M059J (cell line): ENCODE measurements at places on chromosomes 2 and 18. TPM values are rescaled to one million over a fixed set of nuclear protein-coding genes. Genes with fewer than 3 reads are reported as not detected.

The BCL11A gene
- under 0.01 TPM in 1 of 2 replicates, not detected in the other for total RNA-seq

The CCNYL1 gene
- total RNA-seq, result 7.9 and 14.5 TPM in 2 replicates

The KCNF1 gene
- total RNA-seq, result 0.07 TPM in 1 of 2 replicates, not detected in the other

The CNGA3 gene
- total RNA-seq, result not detected in 2 replicates

The RHBDD1 gene
- 4.4 and 11.6 TPM in 2 replicates for total RNA-seq

The RANBP2 gene
- 23.2 and 33.1 TPM in 2 replicates for total RNA-seq

The PLGLB1 gene
- 0.49 TPM in 1 of 2 replicates, not detected in the other for total RNA-seq

The REEP1 gene
- 2.5 and 3.4 TPM in 2 replicates for total RNA-seq

The CCDC141 gene
- 0.07 TPM in 1 of 2 replicates, not detected in the other for total RNA-seq

The SNED1 gene
- total RNA-seq, result 1.3 and 2.2 TPM in 2 replicates

The CRIM1 gene
- total RNA-seq, result 98.2 and 186 TPM in 2 replicates

The RAX gene
- total RNA-seq, result not detected in 2 replicates

The ADCY3 gene
- 18.1 and 22.0 TPM in 2 replicates for total RNA-seq

The FTCDNL1 gene
- 0.25 and 0.99 TPM in 2 replicates for total RNA-seq

The PRKAG3 gene
- not detected in 2 replicates for total RNA-seq

The ZSWIM2 gene
- not detected in 2 replicates for total RNA-seq

The LAMA1 gene
- total RNA-seq, result 0.39 and 1.6 TPM in 2 replicates

The M1AP gene
- total RNA-seq, result not detected in 2 replicates

The RAB17 gene
- 0.30 and 1.8 TPM in 2 replicates for total RNA-seq
